ENCODE measurements at places on chromosomes 2 and 18.

DNA sequence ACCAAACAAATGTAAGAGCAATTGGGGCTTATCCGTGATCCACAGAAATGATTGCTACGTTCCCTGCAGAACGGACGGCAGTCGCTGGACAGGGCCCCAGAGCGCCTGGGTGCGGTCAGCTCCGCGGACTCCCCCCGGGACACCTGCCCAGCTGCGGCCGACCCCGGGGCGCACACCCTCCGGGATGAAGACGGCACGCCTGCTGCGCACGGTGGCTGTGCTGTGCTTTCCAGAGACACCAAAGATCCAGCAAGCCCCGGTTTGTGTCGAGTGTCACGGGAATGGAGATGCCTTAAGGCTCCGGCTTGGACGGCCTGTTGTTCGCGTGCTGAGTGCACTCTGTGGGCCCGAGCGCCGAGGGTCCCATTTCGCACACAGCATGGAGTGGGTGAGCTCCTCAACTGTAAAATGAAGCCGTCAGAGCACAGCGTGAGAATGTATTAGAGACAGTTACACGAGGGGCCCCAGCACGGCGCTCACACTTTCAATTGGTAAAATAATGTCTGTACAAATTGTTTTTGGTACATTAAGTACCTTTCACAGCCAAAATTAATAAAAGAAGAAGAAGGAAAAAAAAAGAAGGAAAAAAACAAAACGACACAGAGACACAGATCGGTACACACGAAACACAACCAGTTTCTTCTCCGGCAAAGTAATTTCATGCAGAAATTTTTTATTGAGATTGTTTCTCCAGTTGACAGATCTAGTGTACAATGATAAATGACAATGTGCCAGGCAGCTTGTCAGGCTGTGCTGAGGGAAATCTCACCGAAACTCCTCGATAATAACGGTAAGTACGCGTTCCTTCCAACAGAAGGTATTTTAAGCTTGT lies 615.8 kb upstream of the SALL3 start:
- H3K36me3 ChIP-seq, result no peaks in the 10 kb centered on the region
- H3K4me3 ChIP-seq, result no peak overlapping the region
- no peaks in the 10 kb centered on the region for H3K27me3 ChIP-seq

GRCh38 chr18:36078751-36079529 lies 11.6 kb upstream of the RPRD1A start:
- H3K36me3 ChIP-seq, result no peaks in the 10 kb centered on the region
- peaks cover 15% of the 10 kb centered on the region for H3K4me1 ChIP-seq
- H3K27me3 ChIP-seq, result no peaks in the 10 kb centered on the region
- no peak for DNase-seq
- no peak overlapping the region for H3K27ac ChIP-seq

DNA sequence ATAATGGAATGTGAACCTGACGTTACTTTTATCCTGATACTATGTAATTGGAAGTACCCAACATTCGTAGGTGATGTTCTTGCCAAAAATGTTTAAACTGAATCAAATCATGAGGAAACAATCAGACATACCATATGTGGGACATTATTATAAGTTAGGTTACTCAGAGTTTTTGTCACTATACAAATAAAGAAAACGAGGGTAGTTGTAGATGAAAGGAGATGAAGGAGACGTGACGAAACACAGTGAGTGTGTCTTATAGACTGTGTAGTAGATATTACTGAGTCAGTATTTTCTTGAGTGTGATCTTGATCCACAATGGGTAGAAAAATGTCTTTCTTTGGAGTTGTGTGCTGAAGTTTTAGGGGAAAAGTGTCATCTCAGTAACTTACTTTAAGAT lies 176.8 kb downstream of the ZNF407 start:
- peaks cover 8% of the 10 kb centered on the region for H3K4me1 ChIP-seq
- H3K27me3 ChIP-seq, result no peaks in the 10 kb centered on the region
- DNase-seq, result no peak
- no peaks in the 10 kb centered on the region for H3K36me3 ChIP-seq

DNA sequence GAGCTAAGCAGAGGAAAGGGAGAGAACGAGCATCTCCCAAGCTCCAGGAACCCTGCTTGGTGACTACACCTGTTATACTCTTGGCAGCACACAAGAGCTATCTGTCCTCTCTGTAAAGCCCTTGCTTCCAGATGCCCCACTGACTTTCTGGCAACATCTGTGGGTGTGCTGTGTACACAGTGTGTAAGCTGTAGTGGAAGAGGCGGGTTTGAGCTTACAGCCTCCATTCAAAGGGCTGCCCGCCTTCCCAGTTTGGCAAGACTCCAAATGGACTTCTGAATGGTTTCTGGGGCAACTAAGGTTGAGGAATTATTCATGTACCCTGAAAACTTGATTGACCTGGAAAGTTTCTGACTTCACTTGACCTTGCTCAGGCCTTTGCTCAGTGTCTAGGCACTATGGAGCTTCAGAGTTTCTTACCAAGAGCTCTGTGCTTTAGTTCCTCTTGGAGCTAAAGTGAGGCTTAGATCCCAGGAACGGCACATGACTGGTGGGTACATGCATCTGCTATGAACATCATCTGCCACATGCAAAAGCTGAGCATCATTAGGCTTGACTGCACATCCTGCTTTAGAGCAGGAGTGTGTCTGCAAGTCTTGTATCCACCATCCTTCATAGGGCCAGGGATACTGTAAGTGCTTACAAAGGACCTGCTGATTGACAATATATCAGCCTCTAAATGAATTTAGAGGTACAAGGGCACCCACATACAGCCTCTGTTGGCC lies 290.9 kb upstream of the SIX2 start:
- no peak overlapping the region for H3K4me3 ChIP-seq
- H3K27me3 ChIP-seq, result no peaks in the 10 kb centered on the region
- no peak overlapping the region for H3K27ac ChIP-seq
- no peaks in the 10 kb centered on the region for H3K36me3 ChIP-seq
- no peaks in the 10 kb centered on the region for H3K4me1 ChIP-seq

DNA sequence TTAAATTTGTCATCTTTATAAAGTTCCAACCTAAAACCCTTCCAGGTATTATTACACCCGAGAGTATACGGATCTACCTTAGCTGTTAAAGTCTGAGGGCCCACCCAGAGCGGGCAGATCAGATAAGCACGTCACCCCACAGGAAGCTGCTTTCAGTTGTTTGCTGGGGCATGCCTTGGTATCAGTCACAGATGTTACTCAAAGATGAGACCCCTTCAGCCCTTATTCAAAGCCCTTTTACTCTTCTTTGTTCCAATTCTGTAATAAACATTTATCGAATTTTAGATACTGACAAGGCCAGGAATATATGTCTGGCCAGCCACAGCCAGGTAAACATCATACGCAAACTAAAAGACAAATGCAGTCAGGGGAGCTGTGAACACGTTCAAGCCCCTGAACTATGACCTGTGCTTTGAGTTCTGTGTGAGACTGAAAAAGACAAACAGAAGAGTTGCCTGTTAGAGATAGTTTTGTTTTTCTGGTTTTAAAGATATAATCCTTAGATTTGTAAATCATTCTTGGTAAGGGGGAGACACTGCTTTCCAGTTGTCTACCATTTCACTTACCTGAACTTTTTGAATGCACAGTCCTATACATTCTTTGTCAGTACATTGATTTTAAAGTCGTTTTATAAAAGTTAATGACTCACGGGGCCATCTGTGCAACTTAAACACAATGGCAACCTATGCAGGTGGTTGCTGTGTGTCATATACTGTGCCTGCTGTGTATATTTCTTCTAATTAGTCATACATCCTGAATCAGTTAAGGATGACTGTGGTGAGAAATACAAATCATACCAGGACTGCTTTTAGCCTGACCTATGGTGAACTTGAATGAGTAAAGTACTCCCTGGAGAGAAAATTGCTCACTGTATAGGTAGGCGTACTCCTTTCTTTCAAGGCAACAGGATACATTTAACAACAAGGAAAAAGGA lies 100.5 kb upstream of the ITPRID2 start:
- DNase-seq, result peak; percentile 91
- H3K27me3 ChIP-seq, result no peaks in the 10 kb centered on the region
- H3K36me3 ChIP-seq, result no peaks in the 10 kb centered on the region
- H3K4me3 ChIP-seq, result no peak overlapping the region

GRCh38 chr2:223180463-223180862 lies 128.5 kb downstream of the KCNE4 start:
- H3K27me3 ChIP-seq, result no peaks in the 10 kb centered on the region
- H3K4me3 ChIP-seq, result no peak overlapping the region
- H3K4me1 ChIP-seq, result no peaks in the 10 kb centered on the region
- H3K27ac ChIP-seq, result no peak overlapping the region
- no peaks in the 10 kb centered on the region for H3K36me3 ChIP-seq
- no peak for DNase-seq

- H3K36me3 ChIP-seq, result no peaks in the 10 kb centered on the region
- peak; percentile 83 for DNase-seq
- peaks cover 24% of the 10 kb centered on the region for H3K4me1 ChIP-seq
- H3K27ac ChIP-seq, result peak overlapping the region; percentile 87
- H3K27me3 ChIP-seq, result no peaks in the 10 kb centered on the region
Measured at GRCh38 chr2:182587831-182588230, 128.2 kb upstream of the DNAJC10 start.

DNA sequence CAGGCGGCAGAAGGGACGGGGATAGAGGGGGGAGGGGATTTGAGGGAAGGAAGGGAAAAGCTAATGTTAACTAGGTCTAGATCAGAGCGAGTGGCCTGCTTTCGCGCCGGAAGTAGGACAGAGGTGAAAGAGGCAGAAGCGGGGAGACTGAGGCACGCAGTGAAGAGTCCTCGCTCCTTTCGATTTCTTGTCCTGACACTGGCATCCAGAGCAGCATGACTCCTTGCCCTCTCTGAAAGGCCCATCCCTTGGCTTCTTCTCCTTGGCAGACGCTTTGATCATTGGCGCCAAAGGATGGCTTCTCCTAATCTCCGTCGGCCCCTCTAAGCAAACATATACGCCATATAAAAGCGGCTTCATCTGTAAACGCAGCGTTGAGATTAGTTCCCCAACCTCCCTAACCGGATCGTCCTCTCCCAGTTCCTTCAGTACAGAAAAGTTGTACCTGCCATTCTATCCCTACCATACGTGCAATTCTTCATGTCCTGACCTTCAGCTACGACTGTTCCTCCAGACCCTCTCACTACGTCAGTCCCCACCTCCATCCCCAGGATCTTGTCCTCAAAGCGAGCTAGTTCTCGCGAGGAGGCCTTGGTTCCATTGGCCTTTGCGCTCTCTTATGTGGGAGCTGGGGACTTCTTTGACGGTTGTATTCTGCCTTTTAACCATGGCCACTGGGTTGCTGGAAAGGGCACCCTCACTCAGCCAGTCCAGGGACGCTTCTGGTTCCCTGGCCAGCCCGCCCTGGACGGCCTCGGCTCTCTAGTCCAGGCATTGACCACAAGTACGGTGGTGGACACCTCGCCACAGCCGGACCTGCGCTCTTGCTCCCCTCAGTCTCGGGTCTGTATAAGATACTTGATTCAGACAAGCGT lies 857 bp upstream of the NEUROD1 start:
- DNase-seq, result no peak
- no peaks in the 10 kb centered on the region for H3K36me3 ChIP-seq
- peaks cover 76% of the 10 kb centered on the region for H3K27me3 ChIP-seq
- no peak overlapping the region for H3K27ac ChIP-seq
- H3K4me1 ChIP-seq, result peaks cover 14% of the 10 kb centered on the region

GRCh38 chr2:112153501-112153900 lies 15.3 kb downstream of the FBLN7 start:
- DNase-seq, result no peak
- no peaks in the 10 kb centered on the region for H3K36me3 ChIP-seq
- H3K4me3 ChIP-seq, result no peak overlapping the region
- H3K27me3 ChIP-seq, result no peaks in the 10 kb centered on the region
- H3K4me1 ChIP-seq, result 0 out of 2 replicates have a peak, but pooled peaks cover 3% of the 10 kb centered on the region
- no peak overlapping the region for H3K27ac ChIP-seq

- DNase-seq, result no peak
- no peak overlapping the region for H3K27ac ChIP-seq
- peaks cover 33% of the 10 kb centered on the region for H3K4me1 ChIP-seq
- no peak overlapping the region for H3K4me3 ChIP-seq
Measured at GRCh38 chr2:84940088-84940470, 30.9 kb upstream of the KCMF1 start.

- no peak overlapping the region for H3K4me3 ChIP-seq
- DNase-seq, result peak; percentile 24
- no peaks in the 10 kb centered on the region for H3K36me3 ChIP-seq
- H3K27me3 ChIP-seq, result no peaks in the 10 kb centered on the region
- no peak overlapping the region for H3K27ac ChIP-seq
- H3K4me1 ChIP-seq, result no peaks in the 10 kb centered on the region
Measured at GRCh38 chr2:163345795-163346573, 389.8 kb downstream of the FIGN start.

DNA sequence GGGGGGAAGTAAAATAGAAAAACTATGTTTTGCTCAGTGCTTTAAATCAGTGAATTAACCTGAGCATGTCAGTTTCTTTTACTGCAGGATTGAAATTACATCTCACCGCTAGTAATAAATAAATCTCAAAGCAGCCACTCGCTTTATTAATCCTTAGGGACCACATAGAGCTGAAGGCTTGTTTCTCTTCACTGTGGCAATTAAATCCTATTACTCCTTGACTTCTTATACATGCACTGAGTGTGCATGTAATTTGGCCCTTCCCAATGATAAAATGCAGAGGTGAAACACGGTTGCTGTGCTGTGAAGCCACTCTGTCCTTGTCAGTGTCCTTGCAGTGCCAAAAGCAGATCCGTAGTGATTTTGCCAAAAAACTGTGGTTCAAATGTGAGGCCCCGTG lies 77.1 kb upstream of the RBM44 start:
- H3K4me1 ChIP-seq, result peaks cover 23% of the 10 kb centered on the region
- peaks cover 43% of the 10 kb centered on the region for H3K36me3 ChIP-seq
- DNase-seq, result no peak
- H3K27ac ChIP-seq, result peak overlapping the region; percentile 75
- H3K4me3 ChIP-seq, result no peak overlapping the region

- H3K27ac ChIP-seq, result no peak overlapping the region
- H3K36me3 ChIP-seq, result no peaks in the 10 kb centered on the region
- no peak overlapping the region for H3K4me3 ChIP-seq
- no peak for DNase-seq
- peaks cover 6% of the 10 kb centered on the region for H3K4me1 ChIP-seq
Measured at GRCh38 chr18:59141294-59142068, 1.8 kb downstream of the SEC11C start.

DNA sequence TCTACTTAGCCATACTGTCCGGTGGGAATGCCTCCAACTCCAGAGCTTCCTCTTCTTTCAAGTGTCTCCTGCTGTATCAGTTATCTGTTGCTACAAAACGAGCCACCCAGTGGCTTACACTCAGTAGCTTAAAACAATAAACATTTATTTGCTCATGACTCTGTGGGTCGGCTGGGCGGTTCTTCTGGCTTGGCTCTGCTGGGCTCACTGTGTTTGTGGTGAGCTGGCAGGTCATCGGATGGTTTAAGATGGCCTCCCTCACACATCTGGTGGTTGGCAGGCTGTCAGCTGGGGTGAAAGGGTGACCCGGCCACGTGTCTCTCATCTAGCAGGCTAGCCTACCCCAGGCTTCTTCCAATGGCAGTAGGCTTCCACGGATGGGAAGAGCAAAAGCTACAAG lies 122.4 kb upstream of the SLC1A4 start:
- H3K4me1 ChIP-seq, result peaks cover 33% of the 10 kb centered on the region
- H3K27me3 ChIP-seq, result no peaks in the 10 kb centered on the region
- H3K36me3 ChIP-seq, result no peaks in the 10 kb centered on the region

GRCh38 chr2:58428096-58429013 lies 187.2 kb upstream of the FANCL start:
- DNase-seq, result peak; percentile 45
- peak overlapping the region; percentile 35 for H3K4me3 ChIP-seq
- H3K27me3 ChIP-seq, result peaks cover 3% of the 10 kb centered on the region
- H3K36me3 ChIP-seq, result no peaks in the 10 kb centered on the region

Measured in SJSA1 (cell line).